ENCODE measurements at places on chromosomes 12 and 14.

DNA sequence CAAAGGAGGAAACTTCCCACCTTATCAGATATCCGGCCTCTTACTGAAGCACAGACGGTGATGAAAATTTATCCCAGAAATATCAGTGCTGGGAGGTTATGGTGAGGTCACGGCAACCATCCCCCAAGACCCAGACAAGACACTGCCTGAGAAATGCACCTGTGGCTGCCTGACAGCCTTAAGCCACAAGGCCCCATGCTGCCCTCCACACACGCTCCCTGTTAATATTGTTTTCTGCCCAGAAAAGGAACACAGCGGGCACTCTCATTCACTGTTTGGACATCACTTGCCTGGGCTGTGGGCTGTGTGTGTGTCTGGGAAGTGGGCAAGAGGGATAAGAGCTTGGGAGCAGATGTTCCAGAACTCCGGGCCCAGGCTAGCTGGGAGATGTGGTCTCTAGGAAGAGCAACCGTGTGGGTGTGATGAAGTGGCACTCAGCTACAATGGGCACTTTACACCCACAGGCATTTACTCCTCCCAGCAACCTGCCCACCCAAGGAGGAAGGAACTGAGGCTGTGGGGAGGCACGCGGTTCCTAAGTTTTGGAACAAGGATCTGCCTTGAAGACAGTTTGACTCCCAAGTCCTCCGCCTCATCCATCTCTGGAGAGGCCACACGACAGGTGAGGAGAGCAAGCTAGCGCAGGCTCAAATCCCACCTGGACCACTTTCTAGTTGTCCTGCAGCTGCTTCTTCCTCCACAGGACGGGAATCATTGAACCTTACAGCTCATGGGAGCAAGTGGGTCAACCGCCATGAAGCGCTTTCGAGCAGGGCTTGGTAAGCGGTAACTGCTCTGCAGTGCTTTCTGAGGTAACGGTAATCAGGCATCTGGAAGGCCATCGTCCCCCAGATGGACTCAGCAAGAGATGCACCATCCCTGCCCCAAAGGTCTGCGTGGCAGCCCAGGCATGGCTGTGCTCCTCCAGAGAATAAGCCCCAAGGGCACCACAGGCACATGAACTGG lies 91.4 kb downstream of the CHGA start:
- DNase-seq, result no peak

GRCh38 chr12:66467932-66468331 lies 165.6 kb downstream of the HELB start:
- DNase-seq, result peak; percentile 12

DNA sequence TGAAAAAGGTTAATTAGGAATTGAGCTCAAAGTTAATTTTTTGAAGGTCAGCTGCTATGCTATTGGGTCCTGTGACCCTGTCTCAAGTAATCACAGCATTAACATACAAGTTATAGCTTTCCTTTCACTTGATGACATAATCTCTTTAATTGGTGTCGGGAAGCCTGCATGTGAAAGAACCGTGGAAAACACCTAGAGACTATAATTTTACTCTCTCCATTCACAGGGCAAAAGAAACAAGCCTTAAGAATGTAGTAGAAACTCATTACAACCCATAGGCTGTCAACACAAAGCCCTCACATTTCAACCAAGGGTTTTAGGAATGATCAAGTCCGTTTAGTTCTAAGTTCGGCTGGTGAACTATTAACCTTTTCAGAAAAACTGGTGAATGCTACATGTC lies 104.4 kb downstream of the PPM1A start:
- DNase-seq, result no peak

DNA sequence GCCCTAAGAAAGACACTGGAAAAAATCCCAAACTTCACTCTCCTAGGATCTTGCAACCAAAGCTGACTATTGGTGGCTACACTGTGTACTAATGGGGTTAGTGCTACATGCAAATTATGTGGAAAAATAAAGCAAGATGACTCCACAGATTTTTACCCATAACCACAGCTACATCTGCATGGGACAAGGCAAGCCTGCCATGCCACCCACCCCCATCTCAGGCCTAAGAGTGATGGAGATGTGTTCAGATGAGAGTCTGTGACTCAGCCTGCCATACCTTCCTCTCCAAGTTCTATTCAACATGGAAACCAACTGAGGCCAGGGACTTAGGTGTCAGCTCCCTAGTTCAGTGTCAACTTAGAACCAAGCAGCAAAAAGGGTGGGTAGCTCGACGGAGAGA lies 206.2 kb downstream of the PELI2 start:
- no peak for DNase-seq

DNA sequence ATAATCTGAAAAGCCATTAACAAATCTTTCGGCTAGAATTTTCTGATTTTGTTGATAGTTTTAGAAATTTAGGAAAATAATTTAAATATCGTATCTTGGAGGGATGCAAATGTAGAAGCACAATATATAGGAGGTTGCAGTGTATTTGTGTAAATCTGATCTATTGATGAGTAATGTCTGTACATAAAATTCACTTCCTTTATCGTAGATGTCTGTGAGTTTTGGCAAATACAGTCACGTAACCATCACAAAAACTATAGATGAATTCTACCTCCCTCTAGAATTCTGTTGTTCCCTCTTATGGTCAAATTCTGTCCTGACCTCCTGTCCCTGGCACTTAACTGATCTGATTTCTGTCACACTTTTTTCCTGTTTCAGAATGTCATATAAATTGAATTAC lies 151.8 kb downstream of the FUT8 start:
- no peak for DNase-seq
